Stimulated activated CD8-positive, alpha-beta memory T cell treated with anti-CD3 and anti-CD28 coated beads, Interleukin-7, amount 100 ng/mL, for 48 hours (primary cell): ENCODE measurements at places on chromosomes 11 and 22.

DNA sequence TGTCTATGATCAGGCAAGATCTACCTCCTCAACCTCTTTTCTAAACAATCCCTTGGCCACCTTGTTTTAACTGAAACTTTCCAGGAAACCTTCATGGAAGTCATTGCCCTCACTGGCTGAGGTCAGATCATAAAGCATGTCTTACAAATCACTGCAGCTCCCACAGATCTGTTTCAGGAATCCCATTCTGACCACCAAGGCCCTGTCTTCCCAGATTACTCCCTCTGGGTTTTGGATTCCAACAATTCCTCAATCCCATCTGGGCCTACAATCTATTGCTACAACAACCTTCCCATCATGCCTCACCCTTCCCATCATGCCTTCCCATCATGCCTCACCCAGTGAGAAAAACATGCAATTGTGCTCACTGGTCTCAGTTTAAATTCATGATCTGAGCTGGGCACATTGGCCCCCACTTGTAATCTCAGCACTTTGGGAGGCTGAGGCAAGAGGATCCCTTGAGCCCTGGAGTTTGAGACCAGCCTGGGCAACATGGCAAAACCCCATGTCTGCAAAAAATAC, 15.9 kb downstream of the ADAMTS15 start:
- no peak for DNase-seq

GRCh38 chr11:35611741-35612140, 6.5 kb upstream of the FJX1 start:
- DNase-seq = no peak

- no peak for DNase-seq
Measured at GRCh38 chr11:134469627-134470026, 57.6 kb upstream of the B3GAT1 start.

GRCh38 chr11:42502151-42502550, 809.6 kb upstream of the API5 start:
- no peak for DNase-seq
